ENCODE measurements at places on chromosomes 12 and 14.

GRCh38 chr12:80849337-80849736 is 88.4 kb downstream of the LIN7A start:
- DNase-seq: no peak

GRCh38 chr12:96083020-96083719 is 47.8 kb upstream of the LTA4H start:
- no peak for DNase-seq

GRCh38 chr14:103195828-103196615 is 72.8 kb downstream of the TNFAIP2 start:
- no peak for DNase-seq

GRCh38 chr14:102451064-102451352 is 58.6 kb downstream of the ANKRD9 start:
- no peak for DNase-seq

DNA sequence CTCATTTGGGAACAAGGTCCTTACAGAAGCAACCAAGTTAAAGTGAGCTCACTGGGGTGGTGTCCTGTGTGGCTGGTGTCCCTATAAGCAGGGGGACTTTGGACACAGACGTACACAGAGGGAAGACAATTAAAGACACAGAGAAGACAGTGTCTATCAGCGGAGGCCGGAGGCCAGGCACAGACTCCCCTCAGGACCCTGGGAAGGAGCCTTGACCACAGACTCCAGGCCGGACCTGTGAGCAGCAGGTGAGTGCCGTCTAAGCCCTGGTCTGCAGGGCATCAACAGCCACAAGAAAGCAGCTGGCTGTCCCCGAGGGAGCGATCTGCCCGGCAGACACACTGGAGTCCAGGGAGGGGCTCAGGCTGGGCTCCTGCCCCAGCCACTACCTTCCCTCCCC is 219.1 kb upstream of the C14orf180 start:
- no peak for DNase-seq

DNA sequence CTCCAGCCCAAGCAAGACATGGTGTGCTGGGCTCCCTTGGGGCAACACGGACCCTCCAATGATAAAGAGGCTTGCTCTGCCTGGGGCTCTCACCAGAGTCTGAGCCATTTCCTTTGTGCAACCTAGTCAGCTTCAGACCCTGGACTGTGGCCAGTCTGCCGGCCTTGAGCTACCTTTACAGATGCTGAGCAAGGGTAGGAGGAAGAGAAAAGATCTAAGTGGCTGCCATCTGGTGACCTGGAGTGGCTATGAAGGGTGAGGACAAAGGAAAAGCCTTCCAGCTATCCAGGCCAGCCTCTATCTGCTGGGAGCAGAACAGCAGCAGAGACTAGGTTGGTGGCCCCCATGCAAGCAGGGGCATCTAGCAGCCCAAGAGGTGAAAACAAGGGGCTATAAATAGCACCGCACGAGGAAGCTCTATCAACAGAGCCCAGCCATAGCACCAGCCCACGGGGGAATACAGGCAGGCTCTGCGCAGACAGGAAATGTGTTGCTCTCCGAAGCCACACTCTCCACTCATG is 230.1 kb downstream of the FOXN3 start:
- DNase-seq: no peak

GRCh38 chr14:92693998-92694795 is 54.2 kb downstream of the LGMN start:
- DNase-seq: no peak

- no peak for DNase-seq
Observed at GRCh38 chr14:77092676-77093075, 5.4 kb upstream of the CIPC start.

GRCh38 chr14:65904988-65905387 is 492.5 kb downstream of the FUT8 start:
- DNase-seq: no peak

- DNase-seq: no peak
Observed at GRCh38 chr14:64937171-64937820, 5.2 kb downstream of the GPX2 start.

GRCh38 chr12:83477696-83478095 is 791.0 kb downstream of the TMTC2 start:
- no peak for DNase-seq

DNA sequence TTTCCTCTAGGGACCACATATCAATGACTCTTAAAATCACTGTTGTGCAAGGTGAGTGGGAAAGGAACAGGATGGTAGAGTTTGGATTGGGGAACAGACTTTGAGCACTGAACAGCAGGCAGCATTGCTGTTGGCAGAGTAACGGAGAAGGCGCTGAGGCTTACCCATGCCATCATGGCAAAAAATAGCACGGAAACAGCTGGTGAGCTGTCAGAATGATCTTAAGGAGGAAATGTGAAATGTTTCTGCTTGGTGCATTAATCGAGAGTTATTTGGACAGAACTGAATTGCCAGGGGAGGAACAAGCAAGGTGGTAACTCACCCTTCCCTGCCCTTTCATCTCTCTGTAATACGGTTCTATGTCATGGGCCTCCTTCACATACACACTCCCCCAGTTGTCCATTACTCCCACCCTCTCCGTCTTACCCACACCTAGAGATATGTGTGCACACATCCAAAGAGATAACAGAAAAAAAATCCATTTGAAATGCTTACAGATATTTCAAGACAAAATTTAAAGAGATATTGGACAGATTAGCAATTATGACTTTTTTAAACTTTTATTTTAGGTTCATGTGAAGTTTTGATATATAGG is 572.5 kb downstream of the DIO2 start:
- no peak for DNase-seq

DNA sequence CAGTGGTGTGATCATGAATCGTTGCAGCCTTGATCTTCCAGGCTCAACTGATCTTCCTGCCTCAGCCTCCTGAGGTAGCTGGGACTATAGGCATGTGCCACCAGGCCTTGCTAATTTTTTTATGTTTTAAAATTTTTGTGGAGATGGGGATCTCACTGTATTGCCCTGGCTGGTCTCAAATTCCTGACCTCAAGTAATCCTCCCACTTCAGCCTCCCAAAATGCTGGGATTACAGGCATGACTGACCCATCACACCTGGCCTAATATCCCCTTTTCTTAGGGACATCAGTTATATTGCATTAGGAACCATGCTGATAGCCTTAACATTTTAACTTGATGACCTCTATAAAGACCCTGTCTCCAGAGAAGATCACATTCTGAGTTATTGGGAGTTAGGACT is 42.8 kb downstream of the RASSF3 start:
- no peak for DNase-seq
